Activated T-helper 1 cell treated with anti-CD3 and anti-CD28 coated beads, Interleukin-2, amount 50 U/mL, for 16 hours (primary cell): ENCODE measurements at places on chromosomes 3 and 15.

- no peak for DNase-seq
Observed at GRCh38 chr15:92527197-92527596, 128.4 kb downstream of the FAM174B start.

DNA sequence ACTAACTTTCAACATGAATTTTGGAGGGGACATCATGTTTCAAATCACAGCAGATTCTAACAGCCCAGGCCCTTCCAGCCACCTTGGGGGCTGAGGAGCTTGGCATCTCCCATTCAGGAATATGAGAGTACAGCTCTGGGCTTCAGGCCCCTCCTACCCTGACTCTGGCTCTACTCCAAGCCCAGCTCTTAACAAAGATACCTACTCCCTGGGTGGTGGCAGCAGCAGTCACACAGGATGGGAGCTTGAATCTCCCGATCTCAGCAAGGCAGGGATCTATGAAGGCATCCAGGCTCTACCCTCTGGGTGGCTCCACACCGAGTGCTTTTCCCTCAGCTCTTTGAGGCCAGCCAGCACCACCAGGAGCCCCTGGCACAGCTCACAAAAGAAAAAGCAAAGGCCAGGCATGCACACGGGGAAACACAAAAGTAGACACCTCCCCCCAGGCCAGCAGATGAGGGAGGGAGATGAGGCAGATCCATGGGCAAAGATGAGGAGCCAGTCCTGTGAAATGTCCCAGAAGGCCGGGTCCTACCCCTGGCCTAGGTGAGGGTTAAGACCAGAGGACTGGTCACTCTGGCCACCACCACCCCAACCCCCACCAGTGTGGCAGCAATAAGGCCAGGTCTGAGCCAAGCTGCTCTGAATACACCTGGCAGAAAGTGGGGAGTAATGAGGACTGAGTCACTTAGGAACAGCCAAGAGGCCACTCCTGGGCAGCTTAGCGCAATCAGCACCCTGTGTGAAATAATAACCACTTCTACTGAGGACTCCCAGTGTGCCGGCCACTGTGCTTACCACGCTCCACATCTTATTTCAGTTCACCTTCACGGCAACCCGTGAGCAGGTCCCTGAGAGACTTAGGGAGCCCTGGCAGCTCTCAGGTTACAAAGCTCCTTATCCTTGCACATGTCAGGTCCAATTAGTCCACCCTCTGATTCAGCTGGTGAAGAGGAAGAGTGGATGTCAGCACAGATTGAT, 24.3 kb downstream of the PLA2G4F start:
- no peak for DNase-seq

DNA sequence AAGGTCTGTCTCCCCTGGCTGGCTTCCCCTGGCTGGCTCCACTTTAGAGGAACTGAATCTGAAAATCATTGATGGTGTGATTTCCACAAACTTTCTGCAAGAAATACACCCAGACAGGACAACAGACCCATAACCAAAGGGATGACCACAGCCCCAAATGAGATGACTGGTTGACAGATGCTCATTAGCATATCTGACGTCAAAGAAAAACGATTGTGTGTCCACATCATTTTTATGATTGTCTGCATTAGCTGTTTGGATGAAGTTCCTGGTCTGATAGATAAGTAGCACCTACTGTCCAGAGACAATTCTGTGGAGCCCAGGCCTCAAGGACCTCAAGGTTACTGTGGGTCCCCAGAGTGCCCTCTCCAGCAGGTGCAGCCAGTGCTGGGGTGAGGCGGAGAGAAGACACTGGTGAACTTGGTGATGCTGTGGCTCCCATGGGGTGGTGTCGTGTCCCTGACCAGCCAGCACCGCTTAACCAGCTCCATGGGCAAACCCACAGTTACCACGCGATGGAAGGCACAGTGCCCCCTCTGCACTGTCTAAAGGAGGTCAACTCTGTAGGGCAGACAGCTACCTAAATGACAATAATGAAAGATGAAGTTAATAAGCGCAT, 127.4 kb downstream of the NSMCE3 start:
- DNase-seq = no peak

DNA sequence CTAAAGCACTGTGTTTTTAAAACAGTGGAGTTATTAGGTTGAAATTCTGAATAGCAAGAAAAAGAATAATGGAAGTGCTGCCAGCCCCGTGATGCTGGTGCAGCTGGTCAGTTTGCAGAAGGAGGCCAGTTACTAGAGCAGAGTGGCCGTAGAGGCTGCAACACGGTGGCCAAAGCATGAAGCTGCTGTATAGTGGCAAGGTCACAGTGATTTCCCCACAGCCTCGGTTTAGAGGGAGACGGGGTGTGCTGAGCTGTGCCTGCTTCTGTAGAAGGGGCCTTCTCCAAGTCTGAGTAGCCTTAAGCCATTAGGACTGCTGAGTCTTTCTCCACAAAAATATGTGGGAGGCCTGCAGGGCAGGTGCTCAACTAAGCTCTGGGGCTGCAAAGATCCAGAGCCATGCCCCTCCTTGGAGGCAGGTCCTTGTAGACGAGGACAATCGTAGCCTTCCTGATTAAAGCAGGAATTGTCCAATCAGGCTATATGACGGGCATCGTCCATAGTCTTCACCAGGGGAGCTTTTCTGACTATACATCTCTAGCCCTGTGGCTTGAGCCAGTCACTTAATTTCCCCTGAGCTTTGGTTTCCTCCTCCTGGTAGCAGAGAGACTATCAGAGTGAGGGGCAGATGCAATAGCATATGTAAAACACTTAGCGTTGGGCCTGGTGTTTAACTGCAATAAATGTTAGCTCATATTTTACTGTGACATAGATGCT, 151.6 kb downstream of the PGPEP1L start:
- DNase-seq = no peak

GRCh38 chr3:43649365-43649968, 27.7 kb upstream of the ANO10 start:
- DNase-seq = no peak

GRCh38 chr3:48662145-48662752, 437 bp downstream of the CELSR3 start:
- no peak for DNase-seq

DNA sequence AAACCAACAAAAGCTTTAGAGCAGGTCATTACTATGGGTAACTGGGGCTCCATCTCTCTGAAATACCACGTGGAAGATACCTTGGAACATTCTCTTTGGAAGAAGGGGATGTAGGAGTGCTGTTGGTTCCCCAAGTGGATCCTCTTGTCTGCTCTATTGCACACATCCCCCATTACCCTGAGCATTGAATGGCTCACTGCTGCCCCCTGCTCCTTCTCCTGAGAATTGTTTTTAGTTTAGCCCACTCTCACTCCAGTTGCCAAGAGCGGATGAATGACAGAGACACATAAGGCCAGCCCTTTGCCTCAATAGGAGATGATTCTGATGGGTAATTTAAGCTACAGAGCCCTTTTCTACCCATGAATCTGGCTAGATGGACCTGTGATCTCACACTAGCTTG, 135.6 kb upstream of the SUCLG2 start:
- DNase-seq = peak; percentile 29

- DNase-seq = no peak
Observed at GRCh38 chr15:70320482-70320881, 222.8 kb upstream of the TLE3 start.

DNA sequence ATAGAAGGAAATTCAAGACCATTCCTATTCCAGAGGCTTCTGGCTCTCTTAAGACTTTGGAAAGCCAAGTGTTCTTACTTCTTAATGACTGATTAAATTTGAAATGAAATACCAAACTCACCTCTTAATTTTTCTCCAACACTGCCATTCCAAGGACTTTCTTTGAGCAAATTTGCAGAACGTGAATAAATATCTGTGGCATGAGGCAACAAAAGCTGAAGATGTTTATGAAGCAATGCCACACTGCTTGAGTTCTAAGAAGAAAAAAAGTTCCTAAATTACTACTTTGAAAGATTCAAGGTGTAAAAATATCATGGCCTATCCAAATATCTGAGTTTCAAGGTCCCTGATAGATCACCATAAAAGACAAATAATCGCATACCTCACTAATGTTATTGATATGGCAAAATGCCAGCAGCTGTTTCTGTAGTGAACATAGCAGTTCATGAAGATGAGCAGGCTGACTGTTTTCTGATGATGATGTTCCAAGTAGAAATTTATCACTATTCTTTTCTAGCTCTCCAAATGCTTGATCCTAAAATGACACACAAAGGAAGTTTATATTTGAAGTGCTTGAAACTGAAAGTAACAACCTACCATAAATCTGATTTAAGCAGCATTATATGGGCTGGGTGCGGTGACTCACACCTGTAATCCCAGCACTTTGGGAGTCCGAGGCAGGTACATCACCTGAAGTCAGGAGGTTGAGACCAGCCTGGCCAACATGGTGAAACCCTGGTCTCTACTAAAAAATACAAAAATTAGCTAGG, 104.4 kb downstream of the HERC1 start:
- no peak for DNase-seq

DNA sequence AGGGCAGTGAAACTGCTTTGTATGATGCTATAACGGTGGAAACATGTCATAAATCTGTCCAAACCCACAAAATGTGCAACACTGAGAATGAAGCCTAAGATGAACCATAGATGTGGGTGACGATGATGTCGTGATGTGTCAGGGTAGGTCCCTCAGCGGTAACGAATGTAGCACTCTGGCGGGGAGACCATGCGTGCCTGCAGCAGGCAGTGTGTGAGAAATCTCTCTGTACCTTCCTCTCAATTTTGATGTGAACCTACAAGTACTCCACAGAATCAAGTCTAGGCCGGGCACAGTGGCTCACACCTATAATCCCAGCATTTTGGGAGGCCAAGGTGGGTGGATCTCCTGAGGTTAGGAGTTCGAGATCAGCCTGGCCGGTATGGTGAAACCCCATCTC, 268.2 kb upstream of the LYSMD4 start:
- DNase-seq = no peak

- no peak for DNase-seq
Observed at GRCh38 chr15:85383470-85384148, 3.2 kb downstream of the AKAP13 start.

DNA sequence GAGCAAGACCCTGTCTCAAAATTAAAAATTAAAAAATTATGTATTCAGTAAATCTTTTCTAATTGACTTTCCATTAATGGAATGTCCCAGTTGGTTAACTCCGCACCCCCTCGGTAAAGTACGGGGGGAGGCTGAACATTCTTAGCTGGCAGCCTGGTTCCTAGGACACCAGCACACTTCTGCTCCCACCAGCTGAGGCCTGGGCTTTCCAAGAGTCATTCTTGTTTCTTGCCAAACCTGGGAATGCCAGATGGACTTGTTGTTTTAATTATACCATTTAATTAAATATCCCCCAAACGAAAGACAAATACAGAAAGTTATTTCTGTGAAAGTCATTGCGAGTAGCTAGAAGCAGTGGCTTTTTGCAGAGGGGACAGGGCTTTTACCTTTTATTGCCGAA, 179.4 kb downstream of the VGLL4 start:
- DNase-seq = no peak

DNA sequence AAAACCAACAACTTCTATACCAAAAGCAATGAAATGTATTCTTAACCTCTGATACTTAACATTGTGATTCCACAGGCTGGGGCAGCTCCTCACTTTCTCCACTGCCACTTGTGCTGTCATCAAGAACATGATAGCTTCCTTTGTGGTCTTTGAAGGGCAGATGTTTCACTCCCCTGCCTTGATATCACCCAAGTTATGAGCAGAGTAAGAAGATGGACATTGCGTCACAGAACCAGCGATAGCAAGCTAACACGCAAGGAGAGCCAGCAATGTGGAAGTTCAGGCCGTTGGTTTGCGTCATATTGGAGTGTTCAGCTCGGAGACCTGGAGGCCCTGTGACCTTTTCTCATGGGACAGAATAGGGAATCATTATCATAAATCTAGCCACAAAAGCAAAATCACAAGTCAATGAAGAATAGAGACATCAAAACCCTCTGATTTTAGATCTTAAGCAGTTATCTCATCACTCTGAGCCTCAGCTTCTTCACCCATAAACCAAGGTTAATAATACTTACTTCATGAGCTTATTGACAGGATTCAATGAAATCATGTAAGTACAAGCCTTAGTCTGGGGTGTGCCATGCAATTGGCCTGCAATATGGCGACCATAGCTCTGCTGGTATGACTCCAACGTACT, 183.8 kb upstream of the THBS1 start:
- DNase-seq = no peak

DNA sequence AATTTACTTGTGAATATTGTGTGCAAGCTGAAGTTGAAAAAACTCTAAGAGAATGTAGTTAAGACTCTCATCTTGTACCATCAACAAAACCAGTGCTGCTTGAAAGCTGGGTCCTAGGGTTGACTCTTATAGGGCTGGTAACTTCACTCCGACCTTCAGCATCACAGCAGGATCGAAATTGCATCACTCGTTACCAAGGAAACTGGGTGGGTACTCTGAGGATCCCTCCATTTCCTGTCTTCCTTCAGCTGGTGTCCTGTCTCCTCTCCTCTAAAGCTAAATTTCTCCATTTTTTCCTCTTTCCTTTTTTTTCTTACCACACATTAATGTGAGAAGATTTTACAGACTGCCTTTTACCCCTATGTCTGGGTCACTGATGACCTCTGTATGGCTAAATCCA, 3.0 kb upstream of the APH1B start:
- no peak for DNase-seq

GRCh38 chr3:82198009-82198408, 436.6 kb upstream of the GBE1 start:
- no peak for DNase-seq

DNA sequence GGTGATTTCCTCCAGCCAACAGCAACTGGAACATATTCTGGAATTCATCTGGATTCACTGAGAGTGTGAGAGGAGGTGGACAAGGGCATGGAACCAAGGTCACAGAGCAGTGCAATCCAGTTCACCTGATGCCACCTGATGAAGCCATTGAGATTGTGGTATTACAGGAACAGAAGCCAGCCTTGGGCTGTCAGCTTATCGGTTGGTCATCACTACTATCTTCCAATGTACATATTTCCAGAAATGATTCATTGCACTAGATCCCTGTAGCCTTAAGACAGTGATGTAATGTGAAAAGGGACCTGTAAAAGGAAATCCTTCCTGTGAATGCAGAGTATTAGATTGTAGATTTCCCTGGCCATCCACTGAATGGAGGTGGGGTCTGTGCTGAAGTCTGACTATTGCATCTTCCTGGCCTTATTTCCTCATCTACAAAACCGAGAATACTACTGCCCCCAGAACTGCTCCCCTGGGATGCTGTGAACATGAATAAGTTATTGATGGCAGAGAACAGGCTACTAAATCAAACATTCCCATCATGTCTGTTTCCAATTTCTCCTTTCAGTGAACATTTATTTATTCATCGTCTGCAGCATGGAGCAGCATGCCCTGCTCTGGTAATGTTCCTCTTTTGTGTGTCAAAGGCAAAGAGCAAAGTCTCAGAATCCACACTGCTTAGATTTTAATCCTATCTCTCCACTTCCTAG, 47.4 kb upstream of the TPM1 start:
- no peak for DNase-seq

- no peak for DNase-seq
Observed at GRCh38 chr3:37603722-37604121, 258.0 kb upstream of the CTDSPL start.

- DNase-seq = peak; percentile 28
Observed at GRCh38 chr15:99450896-99451358, 114.9 kb upstream of the MEF2A start.
